Smooth muscle cell of the umbilical artery (primary cell): ENCODE measurements at places on chromosomes 1 and 21. TPM values are rescaled to one million over a fixed set of nuclear protein-coding genes. Genes with fewer than 3 reads are reported as not detected.

Gene SDCCAG8
- total RNA-seq = 68.9 and 97.9 TPM in 2 replicates

Gene IL19
- total RNA-seq = not detected in 2 replicates

Gene CYP4A22
- not detected in 2 replicates for total RNA-seq

Gene MYOC
- total RNA-seq = not detected in 2 replicates

Gene PGBD5
- total RNA-seq = under 0.01 TPM in 1 of 2 replicates, not detected in the other

Gene RNU1-3
- total RNA-seq = under 0.01 TPM in 2 replicates

Gene LDLRAD1
- not detected in 2 replicates for total RNA-seq

Gene HRNR
- total RNA-seq = not detected in 2 replicates

Gene HCN3
- total RNA-seq = 0.69 and 1.2 TPM in 2 replicates

Gene GPATCH2
- total RNA-seq = 20.5 and 20.6 TPM in 2 replicates

Gene CYP4A11
- total RNA-seq = not detected in 2 replicates

Gene KCNN3
- total RNA-seq = under 0.01 and 0.32 TPM in 2 replicates

Gene CELF3
- total RNA-seq = not detected in 2 replicates

Gene TBX19
- total RNA-seq = 0.60 and 0.89 TPM in 2 replicates

Gene BARHL2
- total RNA-seq = not detected in 2 replicates

Gene IFI44
- 7.8 and 17.2 TPM in 2 replicates for total RNA-seq

Gene KCNJ6
- total RNA-seq = 0.30 TPM in 1 of 2 replicates, not detected in the other

Gene VANGL1
- 6.2 and 9.5 TPM in 2 replicates for total RNA-seq

Gene IGSF21
- not detected in 2 replicates for total RNA-seq

Gene KLF18
- not detected in 2 replicates for total RNA-seq

Gene BGLAP
- total RNA-seq = 0.59 TPM in 1 of 2 replicates, not detected in the other

Gene COL16A1
- total RNA-seq = 200 and 541 TPM in 2 replicates

Gene IL10RB
- total RNA-seq = 33.9 and 56.4 TPM in 2 replicates

Gene OR2T2
- not detected in 2 replicates for total RNA-seq

Gene S100A7
- total RNA-seq = not detected in 2 replicates

Gene TIAM1
- total RNA-seq = 3.0 and 14.0 TPM in 2 replicates

Gene CAPN8
- not detected in 2 replicates for total RNA-seq

Gene TMED5
- total RNA-seq = 72.5 and 111 TPM in 2 replicates

Gene DIO1
- not detected in 2 replicates for total RNA-seq

Gene SLC2A5
- 2.4 and 12.5 TPM in 2 replicates for total RNA-seq

Gene GNG4
- total RNA-seq = 0.83 and 0.89 TPM in 2 replicates

Gene RIPPLY3
- total RNA-seq = not detected in 2 replicates

Gene SPRTN
- total RNA-seq = 11.6 and 16.8 TPM in 2 replicates

Gene FOXD3
- not detected in 2 replicates for total RNA-seq

Gene CDCA8
- total RNA-seq = 0.30 and 7.3 TPM in 2 replicates

Gene AMIGO1
- total RNA-seq = 1.0 and 2.1 TPM in 2 replicates

Gene NFASC
- 10.1 and 35.9 TPM in 2 replicates for total RNA-seq

Gene CDC42BPA
- total RNA-seq = 76.4 and 82.5 TPM in 2 replicates

Gene WNT9A
- total RNA-seq = 0.30 and 0.51 TPM in 2 replicates

Gene C1orf53
- 2.4 and 4.8 TPM in 2 replicates for total RNA-seq

Gene ZFP69B
- total RNA-seq = 3.9 and 8.2 TPM in 2 replicates

Gene HAO2
- not detected in 2 replicates for total RNA-seq

Gene CHRM3
- total RNA-seq = 0.59 and 2.8 TPM in 2 replicates

Gene ARL8A
- total RNA-seq = 28.5 and 30.3 TPM in 2 replicates

Gene SLAMF9
- 0.09 TPM in 1 of 2 replicates, not detected in the other for total RNA-seq

Gene PFKL
- total RNA-seq = 263 and 312 TPM in 2 replicates
